H7 (cell line): ENCODE measurements at places on chromosomes 16 and 17.

DNA sequence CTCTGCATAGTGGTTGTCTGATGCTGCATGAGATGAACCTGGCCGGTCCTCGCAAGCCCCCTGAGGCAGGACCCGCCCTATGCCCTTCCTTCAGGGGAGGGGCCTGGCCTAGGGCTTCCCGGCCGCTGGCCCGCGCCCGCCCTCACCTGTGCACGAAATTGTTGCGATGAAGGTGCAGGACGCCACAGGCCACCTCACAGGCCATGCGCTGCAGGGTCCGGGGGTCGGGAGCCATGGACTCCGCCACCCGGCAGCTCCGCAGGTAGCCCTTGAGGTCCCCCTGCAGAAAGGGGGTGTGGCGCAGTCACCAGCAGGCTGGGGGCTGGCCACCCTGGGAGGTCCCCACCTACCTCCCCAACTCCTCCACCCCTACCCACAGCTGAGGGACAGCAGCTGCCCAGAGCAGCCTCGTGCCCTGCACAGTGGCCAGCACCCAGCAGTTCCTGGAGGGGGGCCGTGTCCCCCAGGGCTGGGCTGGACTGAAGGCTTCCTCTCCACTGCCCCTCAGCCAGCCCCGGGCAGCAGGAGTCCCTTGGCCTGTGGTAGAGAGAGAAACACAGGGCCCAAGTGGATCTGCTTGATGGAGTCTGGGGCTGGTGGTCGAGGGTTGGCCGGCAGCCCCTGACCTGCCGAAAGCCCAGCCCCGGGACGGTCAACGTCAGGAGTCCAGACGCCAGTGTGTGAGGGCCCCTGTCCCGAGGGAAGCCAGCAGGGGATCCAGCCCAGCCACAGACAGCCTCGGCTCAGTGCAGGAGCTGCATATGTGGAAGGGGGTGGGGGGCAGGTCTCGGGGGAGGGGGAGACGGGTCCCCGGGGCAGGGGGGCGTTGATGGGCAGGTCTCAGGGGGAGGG is 38.8 kb upstream of the PVALEF start:
- peak; percentile 87 for DNase-seq

DNA sequence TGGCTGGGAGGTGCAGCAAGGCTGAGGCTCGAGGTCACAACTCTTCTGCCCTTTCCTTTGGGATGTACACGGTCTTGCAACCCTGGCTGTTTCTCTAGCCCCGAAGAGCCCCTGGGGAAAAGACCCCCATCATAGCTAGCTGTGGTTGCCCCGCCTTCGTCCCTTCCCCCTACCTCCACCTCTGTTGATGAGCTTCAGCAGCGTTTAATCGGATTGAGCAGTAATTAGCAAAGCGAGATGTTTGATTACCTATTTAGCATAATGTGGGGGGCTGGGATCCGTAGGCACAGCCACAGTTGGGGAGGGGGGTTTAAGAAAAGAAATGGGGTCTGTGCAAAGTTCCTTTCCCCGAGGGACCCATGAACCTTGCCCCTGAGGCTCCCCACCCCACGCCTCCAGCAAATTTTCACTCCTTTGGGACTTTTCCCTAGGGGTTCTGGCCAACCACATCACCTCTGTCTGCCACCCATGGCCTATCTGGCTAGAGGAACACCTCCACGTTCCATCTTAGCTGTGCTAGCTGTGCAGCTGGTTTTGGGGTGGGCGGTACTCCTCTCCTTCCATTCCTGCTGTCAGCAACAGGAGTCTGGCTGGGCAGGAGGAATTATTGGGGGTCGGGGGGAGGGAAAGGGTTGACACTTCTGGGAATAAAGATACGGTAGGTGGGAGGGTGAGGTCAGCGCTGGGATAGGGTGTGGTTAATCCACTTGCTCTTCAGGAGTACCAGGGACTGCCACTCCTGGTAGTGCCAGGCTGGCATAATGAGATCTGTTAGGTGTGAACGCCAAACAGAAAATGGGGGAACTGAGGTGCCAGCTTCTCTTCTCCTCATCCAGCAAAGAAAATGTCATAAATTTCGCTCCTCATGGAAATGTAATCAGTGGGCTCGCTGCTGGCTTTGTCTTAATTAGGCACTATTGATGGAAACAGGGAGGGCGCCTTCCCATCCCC is 1.3 kb upstream of the DNAH2 start:
- no peak for DNase-seq

DNA sequence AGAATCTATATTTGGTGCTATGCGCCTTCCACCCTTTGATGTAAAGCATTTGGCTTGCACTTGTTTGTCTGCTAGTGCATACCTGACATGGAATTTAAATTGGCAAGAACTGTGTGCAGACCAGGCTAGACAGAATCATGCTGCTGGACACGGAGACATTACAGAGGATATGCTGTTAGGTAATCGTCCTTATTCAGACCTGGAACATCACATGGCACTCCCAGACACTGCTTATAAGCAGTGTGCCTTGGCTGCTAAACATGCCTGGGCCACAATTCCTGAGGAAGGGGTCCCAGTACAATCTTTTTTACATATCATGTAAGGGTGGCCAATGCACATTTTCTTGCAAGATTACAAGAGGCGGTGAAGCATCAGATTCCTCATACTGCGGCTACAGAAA is 6.4 kb downstream of the CD300LD start:
- DNase-seq = no peak

DNA sequence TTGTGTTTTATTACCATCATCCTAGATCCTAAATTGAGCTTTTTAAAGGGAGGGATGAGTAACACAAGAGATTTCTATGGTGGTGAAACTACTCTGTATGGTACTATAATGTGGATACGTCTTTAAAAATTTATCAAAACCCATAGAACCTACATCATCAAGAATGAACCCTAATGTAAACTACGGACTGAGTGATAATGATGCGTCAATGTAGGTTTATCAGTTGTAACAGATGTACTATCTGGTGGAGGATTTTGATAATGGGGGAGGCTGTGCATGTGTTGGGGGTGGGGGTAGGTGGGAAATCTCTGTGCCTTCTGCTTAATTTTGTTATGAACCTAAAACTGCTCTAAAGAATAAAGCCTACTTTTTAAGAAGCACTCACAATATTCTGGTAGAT is 724.1 kb upstream of the SOX9 start:
- DNase-seq = no peak

DNA sequence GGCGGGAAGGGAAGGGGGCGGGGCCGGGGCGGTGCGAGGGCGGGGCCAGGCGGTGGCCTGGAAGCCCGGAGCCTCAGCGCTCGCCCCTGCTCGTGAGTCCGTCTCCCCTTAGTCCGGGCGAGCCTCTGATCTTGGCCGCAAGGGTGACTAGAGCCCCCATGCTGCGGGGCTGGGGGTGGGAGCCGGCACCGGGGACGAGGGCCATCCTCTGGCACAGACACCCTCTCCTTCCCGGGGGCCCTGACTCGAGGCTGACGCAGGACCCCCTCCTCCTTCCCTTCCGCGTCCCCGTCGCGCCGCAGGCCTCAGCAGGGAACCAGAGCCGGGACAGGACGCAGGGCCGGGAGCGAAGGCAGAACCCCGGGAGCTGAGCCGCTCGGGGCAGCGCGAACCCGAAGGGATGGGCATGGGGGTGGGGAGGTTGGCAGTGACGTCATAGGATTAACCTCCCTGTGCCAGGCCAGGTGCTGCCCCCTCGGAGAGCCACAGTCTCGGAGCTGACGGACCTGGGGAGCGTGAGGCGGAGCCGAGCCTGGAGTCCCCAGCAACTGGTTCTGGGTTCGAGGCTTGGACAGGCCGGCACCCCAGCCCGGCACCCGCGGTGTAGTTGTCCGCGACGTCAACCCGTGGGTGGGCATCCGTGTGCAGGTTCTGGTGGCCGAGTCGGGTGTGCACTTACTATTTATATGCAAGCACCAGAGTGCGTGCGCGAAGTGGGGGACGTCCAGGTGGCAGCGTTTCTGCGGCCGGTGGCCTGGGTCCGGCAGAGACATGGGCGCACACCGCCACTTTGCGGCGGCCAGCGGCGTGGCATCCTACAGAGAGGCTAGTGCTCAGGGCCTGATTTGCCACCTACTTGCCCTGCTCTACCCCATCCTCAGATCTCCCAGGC is 503 bp upstream of the PLCD3 start:
- peak; percentile 94 for DNase-seq

DNA sequence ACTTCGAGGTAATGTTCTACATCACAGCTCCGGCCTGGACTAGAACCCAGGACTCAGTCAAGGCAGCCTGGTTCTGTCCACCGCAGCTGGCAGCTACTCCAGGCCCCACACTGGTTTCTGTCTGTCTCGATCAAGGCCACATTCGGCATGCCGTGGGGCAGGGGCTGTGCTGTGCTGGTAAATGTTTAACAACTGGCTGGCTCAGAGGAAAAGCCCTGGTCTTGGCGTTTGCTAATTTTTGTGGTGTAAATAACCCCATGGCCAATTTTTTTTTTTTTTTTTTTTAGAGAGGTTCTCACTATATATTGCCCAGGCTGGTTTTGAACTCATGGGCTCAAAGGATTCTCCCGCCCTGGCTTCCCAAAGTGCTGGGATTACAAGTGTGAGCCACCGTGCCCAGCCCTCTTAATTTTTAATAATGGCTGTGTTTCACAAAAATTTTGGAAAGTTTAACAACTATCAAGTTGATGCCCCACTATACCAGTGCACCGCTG is 328 bp upstream of the DRC7 start:
- no peak for DNase-seq
